ENCODE measurements at places on chromosomes 7 and 10.

DNA sequence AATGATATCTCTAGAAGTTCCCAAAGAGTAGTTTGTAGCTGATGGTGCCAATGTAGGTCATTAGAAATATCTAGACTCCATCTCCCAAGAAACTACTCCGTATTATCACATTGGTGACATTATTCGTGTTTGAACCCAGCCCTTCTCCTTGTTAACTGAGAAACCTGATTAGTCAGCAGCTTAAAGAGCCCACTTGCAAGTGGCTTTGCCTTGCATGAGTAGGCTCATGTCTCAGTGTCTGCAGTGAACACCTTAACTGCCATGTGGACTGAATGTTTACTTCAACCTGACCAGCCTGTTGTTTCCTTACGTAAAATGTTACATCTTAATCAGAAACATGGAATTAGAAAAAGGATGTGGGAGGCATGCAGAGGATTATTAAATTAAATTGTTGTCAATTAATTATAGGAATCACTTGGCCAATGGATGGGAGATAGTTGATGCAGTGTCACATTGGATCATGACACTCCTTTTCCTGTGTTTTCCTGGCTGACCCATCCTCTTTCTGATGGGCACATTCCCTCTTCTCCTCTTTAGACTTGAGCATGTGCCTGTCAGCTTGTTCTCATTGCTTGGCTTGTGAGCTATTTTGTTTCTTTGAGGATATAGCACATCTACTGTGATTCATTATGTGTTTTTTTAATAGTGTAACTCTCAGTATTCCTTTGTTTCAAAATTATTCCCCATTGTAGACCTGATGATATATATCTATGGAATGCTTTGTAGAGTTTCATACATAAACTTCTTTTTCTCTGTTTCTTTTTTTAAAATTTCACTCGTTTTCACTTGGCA, 18.0 kb downstream of the STARD3NL start:
- DNase-seq: no peak

GRCh38 chr7:132557489-132558044, 18.7 kb downstream of the PLXNA4 start:
- DNase-seq: no peak

DNA sequence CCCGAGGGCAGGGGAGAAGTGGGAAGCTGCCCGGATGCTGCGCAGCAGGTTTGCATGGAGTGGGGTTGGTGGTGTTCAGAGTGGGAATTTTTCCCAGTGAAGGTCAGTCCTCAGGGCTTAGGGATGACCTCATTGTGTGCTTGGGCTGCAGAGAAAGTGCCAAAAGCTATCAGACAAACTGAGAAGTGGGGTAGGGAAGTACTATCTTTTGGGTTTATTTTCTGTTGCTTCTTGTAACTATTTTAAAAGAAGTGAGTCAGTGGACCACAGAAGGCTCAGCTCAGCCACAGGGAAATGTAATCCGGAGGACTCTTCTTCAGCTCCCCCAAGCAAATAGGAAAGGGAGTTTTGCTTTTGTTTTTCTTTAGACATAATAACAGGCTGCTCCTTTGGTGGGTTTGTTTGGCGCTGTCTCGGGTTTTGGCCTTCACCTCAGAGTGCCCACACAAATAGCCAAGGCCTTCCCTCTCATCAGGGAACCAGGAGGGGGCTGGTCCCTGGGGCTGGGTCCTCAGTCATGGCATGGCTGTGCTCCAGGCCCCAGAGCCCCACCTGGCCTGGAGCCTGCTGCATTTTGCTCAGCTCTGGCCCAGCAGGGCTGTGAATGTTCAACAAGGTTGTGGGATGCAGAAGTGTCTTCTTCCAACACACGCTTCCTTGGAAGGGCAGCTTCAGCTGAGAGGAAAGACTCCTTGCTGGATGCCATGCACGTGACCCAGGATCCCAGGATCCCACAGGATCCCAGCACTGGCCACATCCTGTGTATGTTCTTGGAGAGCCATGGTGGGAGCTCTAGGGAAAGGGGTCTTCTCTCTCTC, 5.4 kb upstream of the FAM170B start:
- no peak for DNase-seq

DNA sequence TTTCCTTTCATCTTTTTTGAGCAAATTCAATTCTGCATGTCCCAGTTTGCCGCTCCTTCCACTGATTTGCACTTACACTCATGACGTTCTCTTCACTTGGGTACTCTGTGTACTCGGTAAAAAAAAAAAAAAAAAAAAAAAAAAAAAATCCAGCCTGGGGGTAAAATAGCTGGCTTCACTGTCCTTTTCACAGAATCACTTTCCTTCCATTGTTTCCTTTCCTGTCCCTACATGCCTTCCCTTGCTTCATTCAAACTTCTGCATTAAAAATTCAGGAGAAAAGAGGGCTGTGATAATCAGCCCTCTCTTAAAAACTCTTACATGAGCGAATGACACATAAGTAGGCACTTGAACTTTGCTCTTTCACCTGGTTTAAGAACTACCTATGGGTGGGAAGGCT, 8.7 kb downstream of the ANKRD1 start:
- DNase-seq: no peak

DNA sequence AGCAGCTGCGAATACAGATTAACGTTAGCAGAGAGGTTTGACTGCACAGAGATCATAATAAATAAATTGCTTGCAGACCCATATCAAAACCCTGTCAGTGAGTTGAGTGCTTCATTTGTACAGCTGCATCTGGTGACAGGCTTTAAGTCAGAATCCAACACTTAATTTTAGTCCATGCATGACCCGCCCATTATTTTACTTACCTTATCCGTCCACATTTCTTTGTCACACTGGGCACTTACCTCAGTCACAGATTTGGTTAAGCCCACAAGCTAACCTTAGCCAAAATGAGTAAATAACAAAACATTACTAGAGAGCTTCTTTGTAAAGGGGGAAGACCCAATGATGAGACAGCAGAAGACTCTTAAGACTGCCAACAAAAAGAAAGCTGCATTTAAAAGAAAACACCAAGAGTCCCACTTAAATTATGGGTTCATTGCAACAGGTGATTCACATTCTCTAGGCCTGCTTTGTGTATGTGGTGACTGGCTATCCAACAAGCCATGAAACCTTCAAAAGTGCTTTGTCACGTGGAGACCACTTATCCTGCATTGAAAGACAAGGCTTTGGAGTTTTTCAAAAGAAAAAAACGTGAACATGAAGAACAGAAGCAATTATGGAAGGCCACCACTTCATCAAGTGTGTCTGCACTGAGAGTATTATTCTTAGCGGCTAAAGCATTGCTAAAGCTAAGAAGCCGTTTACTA, 32.2 kb downstream of the PHTF2 start:
- no peak for DNase-seq

DNA sequence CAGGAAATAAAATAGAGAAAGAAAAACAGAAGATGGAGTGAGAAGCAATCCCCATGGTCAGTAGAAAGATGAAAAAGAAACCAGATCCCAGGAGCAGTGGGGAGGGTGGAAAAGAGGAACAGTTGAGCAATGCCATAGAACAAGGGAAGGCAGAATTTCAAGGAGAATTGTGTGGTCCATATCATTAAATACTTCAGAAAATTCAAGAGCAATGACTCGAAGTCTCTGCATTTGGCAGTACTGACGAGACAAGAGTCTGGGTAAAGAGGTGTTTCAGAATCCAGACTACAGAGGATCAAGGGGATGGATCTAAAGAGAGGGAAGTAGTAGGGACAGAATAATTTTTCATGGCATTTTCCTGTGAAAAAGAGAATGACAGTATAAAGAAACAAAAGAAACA, 512.6 kb downstream of the PHTF2 start:
- DNase-seq: no peak

DNA sequence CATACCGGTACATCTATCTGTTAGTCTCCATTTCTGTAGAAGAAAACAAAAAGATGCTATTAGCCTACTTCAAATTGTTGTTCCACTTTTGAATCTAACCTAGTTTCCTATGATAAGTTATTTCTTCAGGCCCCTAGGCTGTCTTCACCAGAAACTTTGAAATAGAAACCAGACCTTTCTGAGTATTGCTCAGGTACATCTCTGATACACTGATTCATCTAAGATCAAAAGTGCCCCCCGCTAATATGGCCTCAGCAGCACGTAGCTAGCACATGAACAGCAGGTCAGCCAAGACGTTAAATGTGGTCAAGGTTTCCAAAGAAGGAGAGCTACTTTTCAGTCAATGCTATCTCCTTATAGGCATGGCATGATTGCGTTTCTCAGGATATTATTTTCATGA, 23.6 kb downstream of the CTAGE6 start:
- no peak for DNase-seq

DNA sequence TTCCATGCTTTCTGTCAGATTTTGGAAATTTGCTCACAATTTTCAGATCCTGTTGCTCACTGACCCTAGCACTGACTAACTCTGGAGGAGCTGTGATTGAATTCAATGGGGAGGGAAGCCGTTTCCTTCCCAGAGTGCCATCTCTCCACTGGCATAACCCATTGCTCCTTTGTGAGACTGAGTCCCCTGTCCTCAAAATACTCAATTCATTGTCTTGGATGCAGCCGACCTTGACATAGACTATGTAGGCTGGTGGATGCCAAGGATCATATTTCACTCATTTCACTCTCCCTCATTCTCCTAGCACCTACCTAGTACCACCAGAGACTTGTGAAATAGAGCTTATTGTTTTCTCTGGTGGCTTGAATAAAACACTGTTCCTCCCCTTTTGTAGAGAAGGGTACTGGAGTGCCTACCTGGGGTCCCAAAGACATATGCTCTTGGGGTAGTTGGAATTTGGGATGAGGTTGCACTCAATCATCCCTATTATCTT, 511.3 kb upstream of the ZMIZ1 start:
- no peak for DNase-seq

DNA sequence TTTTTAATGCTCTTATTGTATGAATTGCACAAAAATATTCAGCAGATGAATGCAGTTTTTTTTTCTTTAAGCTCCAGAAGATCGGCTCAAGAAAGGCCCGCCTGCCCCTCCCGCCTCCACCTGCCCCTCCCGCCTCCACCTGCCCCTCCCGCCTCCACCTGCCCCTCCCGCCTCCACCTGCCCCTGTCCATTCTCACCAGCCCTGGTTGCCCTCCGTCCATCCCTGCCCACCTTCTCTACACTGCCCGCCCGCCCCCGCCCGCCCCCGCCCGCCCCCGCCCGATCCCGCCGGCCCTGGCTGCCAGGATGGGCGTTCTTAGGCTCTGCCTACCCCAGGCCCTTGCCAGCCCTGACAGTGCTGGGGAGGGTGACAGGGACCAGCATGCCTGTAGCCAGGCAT, 67.4 kb downstream of the GLRX3 start:
- no peak for DNase-seq

- no peak for DNase-seq
Measured at GRCh38 chr7:155649588-155649987, 5.1 kb downstream of the RBM33 start.

DNA sequence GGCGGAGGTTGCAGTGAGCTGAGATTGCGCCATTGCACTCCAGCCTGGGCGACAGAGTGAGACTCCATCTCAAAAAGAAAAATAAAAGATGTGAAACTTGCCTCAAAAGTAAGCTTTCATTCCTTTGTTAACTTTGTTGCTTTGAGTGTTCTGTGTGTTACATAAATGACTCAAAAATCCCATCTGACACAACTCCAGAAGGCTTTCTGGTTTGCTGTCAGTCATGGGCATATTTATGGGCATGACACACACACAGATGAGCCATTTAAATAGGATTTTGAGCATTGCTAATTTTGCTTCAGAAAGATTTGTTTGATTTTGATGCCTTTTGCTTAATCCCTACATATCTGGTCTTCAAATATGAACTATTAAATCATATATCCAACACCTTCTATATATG, 82.6 kb downstream of the CACNB2 start:
- DNase-seq: no peak

GRCh38 chr10:124994573-124995473, 52.9 kb downstream of the ZRANB1 start:
- no peak for DNase-seq

GRCh38 chr7:81488210-81488609, 281.6 kb downstream of the HGF start:
- DNase-seq: no peak

- DNase-seq: no peak
Measured at GRCh38 chr7:22397981-22398380, 41.0 kb upstream of the RAPGEF5 start.

- DNase-seq: no peak
Measured at GRCh38 chr7:4650433-4651047, 31.6 kb upstream of the FOXK1 start.

GRCh38 chr10:61262486-61263261, 190.5 kb downstream of the TMEM26 start:
- DNase-seq: no peak

DNA sequence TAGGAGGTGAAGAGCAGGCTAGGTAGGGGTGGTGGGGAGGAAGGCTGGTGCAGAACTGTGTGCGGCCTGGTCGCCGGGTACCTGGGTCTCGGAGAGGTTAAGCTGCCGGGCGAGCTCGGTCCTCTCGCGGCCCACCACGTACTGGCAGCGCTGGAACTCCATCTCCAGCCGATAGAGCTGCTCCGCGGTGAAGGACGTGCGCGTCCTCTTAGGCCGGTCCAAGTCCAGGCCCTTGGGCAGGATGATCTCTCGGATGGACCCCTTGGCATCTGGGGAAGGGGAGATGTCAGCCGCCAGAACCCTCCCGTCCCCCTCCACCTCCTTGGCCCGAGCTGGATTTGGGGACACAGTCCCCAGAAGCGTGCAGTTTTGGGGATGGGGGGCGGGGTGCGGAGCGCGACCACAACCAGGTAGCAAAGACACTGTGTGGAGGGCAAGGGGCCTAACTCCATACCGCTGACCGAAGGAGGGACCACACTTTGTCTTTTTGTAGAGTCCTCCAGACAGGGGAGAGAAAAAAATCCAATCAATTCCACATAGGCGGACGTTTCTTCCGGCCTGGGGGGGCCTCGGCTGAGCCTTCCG, 1.6 kb downstream of the VAX1 start:
- DNase-seq: no peak

GRCh38 chr7:74066626-74067025, 17.0 kb upstream of the LIMK1 start:
- no peak for DNase-seq

DNA sequence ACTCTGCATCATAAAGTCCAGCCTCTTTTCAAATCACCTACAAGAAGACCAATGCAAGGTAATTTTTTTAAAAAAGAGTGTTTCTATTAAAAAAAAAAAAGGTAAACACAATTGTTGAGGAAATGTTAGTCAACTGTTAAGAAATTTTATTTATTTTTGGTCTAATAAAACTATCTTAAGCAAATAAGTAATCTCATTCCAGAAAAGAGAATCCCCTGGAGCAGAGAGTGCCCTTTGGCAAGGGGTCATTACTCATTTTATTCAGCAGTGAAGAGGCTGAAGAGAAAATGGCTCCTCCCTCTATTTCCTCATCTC, 63.4 kb upstream of the GSDME start:
- DNase-seq: no peak

DNA sequence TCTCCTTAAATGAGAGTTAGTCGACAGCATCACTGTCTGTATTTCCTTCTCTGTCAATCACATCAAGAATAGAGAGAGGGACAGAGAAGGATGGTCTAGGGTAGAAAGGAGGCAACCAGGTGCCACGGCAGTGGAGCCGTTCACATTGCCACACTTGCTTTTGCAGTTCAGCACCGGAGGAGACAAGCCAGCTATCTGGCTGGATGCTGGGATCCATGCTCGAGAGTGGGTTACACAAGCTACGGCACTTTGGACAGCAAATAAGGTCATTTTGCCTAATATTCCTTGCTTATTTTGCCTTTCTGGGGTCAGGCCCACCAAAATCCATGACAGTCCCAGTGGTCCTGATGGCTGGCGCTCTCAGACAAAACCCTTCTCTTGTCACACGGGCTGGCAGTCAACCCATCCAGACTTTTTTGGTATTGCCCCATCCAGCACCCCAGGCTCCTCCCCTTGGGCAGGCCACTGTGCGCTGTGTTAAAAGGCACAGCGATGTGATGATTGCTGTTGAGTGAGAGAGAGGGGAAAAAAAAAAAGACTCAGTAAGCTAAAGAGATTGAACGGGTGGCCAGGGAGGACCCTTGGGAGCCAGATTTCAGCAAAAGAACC, 8.4 kb downstream of the CPA2 start:
- no peak for DNase-seq
